Daoy (cell line): ENCODE measurements at places on chromosomes 5 and 9. TPM values are rescaled to one million over a fixed set of nuclear protein-coding genes. Genes with fewer than 3 reads are reported as not detected.

GRCh38 chr9:75226403-75227139 lies 138.3 kb downstream of the OSTF1 start:
- DNase-seq, result no peak

The DMGDH gene
- total RNA-seq, result 0.18 and 0.74 TPM in 2 replicates

- DNase-seq, result peak; percentile 37
Observed at GRCh38 chr9:37503736-37504135, 18.0 kb downstream of the POLR1E start.

- no peak for DNase-seq
Observed at GRCh38 chr9:14308853-14309145, 5.1 kb downstream of the NFIB start.

GRCh38 chr9:37410969-37411785 lies 11.3 kb upstream of the GRHPR start:
- no peak for DNase-seq
